ENCODE measurements at places on chromosomes 16 and 17.

- DNase-seq: no peak
Observed at GRCh38 chr16:72324578-72324977, 152.6 kb upstream of the PMFBP1 start.

DNA sequence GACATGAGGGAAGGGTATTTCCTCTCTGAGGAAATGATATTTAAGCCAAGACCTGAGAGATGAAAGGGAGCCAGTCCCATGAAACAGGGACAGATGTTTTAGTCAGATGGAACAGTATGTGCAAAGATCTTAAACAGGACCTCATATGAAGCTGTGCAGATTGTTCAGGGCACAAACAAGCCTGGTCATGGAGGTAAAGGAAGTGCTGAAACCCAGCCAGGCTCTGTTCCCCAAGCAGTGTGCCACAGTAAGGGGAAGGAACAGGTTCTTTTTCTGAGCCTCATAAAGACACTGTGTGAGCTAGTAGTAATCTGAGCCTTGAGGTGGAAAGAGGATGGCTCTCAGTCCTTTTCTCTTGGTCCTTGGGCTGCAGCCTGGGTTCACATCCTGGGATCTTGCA, 159.9 kb downstream of the ANKFN1 start:
- DNase-seq: no peak

DNA sequence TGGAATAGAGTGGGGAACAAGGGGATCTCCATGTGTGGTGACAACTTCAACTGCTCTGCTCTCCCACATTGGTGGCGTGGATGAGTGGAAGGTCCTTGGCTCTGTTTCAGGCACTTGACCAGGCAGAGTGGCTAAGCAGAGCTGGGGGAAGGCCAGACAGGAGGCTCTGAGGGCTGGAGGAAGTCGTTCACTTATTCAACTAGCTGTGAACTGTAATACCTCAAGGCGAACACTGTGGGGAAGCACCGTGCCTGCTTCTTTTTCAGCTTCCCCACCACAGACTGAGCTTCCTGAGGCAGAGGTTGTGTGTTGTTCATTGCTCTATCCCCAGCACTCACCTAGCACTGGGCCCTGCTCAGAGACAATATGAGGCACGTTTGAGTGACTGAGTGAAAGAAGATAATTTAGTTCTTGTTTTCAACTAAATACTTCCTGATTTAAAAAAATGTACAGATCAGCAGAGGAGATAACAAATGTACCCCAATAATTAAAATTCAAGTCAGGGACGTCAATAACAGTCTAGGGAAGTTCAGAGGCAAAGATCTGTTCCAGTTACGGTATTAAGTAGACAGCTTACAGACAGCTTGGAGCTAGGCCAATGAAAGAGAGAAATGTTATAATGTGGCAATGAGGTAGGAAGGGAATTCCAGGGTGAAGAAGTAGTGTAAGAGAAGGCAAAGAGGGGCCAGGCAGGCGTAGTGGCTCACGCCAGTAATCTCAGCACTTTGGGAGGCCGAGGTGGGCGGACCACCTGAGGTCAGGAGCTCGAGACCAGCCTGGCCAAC, 34.7 kb downstream of the MYO18A start:
- no peak for DNase-seq

DNA sequence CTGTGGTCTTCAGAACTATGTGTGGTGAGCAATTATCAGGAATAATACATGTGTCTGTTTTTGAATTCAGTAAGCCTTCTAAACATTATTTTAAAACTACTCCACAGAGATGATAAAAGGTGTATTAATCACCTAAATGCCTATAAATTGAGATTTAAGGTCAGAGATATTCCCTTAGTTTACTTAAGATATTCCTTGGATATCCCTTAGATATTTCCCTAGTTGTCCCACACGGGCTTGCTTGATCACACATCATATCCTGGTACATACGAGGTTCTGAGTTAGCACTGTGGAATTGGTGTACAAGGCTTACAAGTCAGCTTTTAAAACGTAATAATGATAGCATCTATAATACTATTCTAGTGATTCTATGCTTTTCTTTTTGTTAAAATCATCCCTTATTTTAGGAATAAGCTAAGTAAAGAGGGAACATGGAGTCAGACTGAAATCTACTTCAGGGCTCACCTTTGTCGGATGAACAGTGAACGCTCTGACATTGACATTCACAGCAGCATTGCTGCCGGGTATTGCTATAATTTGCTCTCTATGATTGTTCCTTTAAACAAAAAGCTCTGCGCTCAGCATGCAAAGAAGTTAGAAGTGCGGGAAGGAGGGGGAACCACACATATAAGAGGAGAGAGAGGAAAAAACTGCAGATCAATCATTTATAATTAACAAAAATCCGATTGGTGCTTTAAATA, 136.5 kb downstream of the SKAP1 start:
- no peak for DNase-seq

GRCh38 chr17:41651625-41652460, 27.5 kb upstream of the KRT17 start:
- no peak for DNase-seq

DNA sequence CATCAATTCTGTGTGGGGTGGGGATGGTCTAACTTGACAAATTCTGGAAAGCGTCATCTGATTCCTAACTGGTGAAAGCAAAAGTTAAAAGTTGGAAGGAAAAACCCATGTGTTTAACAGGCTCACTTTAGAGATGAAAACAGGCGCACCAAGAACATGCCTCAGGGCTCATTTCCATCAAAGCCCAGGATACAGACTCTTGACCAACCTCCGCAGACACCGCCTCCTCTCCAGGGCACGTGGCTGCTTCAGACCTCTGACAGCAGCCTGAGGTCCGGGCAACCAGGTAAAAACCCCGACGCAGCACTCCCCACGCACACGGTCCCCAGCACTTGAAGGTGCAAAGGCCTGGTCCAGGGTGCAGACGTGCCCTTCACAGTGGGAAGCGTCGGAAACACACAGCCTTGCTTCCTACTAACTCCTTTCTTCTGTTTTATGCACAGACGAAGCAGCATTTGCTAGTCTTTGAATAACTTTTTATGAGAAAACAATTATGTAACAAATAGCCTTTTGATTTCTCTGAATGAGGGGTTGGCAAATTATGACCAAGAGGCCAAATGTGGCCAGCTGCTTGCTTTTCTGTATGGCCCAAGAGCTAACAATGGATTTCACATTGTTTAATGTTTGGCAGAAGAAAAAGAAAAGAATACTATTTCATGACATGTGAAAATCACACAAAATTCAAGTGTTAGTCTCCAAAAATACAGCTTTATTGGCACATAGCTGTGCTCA, 44.2 kb upstream of the TRAP1 start:
- DNase-seq: no peak

DNA sequence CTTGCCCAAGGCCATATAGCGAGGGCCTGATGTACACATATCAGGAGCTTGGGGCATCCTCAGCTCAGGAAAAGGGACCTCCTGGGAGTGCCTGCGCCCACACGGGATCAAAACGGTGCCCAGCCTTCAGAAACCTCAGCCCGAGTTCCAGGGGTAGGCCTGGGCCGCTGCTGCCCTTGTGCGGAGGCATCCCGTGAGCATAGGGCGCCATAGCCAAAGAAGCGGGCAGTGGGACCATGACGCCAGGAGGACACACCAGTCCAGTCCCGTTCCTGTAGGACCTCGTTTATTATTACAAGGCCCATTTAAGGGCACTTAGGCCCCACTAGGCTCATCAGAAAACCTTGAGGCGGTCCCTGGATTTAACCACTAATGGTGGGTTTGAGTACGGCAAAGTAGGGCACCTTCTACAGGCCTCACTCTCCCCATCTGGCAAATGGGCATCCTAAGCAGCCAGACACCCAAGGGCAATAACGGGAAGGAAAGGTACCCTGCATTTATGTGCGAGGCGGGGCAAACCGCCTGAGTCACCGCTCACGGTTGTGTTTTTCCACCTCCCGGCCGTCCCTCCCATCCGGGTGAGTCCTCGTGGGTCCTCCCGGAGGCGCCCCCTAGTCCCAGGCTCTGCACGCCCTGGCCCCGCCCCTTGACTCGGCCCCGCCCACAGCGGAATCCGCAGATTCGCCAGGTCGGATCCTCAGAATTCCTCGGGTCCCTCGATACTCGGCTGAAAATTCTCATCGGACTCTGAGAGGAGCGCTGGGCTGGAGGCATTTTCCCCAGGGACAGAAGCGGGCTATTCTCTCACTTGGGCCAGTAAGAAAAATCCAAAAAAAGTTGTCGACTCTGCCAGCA, 726 bp upstream of the SETD1A start:
- peak; percentile 82 for DNase-seq

DNA sequence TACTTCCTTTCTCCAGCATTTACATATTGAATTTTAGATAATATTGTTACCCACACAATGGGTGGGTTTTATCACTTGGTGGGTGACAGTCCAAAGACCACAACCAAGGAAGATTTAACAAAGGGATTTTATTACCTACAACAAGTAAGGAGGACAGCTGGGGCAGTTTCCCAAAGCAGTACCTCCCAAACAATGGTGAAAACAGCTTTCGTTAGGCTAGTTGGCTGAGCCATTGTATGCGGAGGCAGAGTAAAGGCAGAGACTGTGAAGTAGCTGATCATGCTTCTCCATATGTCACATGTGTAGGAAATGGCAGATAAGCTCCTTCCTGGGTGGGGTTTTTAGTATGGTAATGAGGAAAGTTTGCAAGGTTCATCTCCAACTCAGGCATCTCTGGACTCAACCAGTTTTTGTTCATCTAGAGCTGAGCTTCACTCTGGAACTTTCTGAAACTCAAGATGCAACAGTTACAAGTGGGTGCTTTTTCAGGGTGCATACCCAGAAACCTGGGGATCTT, 104.3 kb upstream of the PSMD7 start:
- no peak for DNase-seq

DNA sequence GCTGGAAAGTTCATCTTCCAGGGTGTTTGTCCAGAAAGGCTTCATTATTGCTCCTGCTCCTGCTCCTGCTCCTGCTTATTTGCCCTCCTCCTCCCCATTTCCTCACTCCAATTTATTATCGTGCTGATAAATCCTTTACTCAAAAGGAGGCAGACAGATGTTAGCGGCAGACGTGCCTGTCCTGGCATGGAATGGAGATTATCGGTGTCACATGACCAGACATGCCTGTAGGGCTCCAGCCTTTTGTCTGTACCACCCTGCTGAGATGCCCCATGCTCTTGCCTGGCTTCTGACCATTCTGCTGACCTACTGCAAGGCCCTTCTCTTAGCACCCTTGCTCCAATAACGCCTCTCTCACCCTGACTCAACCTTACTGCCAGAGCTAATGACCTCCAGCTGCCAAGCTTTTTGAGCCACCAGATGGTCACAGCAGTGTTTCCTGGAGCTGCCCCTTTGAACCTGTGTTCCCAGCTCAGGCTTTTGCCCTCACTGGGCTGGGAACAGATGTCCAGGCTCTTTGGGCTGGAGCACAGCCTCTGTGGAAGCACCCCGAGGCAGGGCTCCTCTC, 12.8 kb downstream of the DNAH9 start:
- DNase-seq: no peak

DNA sequence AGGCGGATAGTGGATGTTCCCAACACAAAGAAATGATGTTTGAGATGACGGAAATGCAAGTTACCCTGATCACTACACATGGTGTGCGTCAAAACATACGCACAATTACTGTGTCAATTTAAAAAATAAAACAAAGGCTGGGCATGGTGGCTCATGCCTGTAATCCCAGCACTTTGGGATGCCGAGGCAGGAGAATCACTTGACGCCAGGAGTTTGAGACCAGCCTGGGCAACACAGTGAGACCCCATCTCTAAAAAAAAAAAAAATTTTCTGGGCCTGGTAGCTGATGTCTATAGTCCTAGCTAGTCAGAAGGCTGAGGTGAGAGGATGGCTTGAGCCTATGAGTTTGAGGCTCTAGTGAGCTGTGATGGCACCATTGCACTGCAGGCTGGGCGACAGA, 51.8 kb downstream of the TEKT5 start:
- no peak for DNase-seq

DNA sequence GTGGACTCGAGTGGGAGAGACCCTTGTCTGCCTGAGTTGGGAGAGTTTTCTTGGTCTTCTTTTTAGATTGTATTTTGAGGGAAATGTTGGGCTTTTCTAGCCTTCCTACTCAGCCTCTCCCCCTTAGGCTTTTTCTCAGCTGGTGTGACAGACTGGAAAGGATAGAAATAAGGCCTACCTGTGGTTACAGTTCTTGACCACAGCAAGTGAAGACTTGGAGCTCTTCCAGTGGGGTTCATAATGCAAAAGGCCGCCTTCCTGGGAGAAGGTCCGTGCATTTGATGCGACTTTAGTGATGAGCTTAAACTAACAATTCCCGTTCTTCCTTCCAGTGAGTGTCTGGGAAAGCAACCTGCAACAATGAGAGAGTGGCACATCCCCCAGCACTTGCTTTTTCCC, 56.8 kb downstream of the B9D1 start:
- DNase-seq: no peak

- no peak for DNase-seq
Observed at GRCh38 chr17:29761040-29761761, 138.5 kb upstream of the CORO6 start.

- DNase-seq: no peak
Observed at GRCh38 chr16:48531011-48531962, 78.7 kb downstream of the N4BP1 start.

- no peak for DNase-seq
Observed at GRCh38 chr16:89123831-89124100, 30.1 kb downstream of the ACSF3 start.
